RPMI7951 (cell line): ENCODE measurements at places on chromosomes 3 and 15.
A peak's percentile ranks its signal among the peaks of the same experiment; 100 is the strongest.

DNA sequence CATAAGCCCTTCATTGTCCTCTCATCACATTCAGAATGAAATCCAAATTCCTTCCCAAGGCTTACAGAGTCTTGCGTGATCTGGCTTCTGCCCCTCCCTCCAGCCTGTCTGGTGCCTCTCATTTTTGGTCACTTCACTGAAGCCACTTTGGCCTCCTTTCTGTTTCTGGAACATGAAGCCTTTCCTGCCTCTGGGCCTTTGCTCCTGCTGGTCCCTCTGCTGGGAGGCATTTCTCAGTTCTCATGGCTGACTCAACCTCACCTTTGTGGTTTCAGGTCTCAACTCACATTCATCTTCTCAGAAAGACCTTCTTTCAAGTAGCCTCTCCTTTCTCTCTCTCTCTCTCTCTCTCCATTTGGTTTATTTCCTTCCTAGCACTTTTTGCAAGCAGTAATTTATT, 43.9 kb upstream of the BHLHE40 start:
- DNase-seq = no peak

DNA sequence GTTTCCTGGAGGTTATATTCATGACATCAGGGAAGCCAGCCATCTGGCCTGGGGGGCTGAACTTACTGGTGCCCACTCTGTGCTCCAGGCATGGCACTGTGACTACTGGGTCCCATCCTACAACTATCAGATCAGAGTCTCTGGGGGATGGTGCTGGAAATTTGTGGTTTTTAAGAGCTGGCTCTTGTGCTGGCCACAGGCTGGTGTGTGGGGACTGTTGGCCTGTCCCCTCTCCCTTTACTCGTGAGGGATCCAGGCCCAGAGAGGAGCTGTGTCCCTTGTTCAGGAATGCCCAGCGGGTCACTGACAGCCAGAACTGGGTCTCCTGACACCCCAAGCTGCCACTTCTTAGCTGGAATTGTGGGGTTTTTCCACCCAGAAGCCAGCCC, 44.5 kb upstream of the SEC22A start:
- DNase-seq = no peak

DNA sequence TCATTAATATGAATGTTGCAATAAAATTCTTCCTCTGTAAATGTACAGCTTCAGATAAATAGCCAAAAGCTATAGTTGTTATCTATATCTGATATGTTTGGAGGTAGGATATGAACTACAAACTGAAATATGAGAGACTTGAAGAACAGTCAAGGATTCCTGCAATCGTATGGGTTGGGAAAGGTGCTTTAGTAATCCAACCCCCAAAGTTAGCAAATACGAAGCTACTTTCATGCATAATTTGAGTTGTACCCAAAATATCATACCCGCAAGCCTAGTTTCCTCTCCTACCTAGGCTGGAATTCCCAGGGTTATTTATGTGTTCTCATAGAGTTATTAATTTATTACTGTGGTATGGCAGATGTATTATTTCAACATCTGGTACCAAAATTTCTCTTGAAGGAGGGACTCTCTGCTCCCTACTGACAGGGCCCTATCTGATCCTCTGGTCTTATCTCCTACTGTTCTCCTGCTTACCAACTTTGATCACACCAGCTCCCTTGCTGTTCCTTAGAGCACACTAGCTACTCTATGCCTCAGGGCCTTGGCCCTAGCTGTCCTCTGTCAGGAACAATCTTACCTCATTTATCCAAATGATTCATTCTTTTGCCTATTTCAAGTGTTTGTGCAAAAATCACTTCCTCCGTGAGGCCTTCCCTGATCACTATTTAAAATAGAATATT, 140.4 kb upstream of the CCDC54 start:
- peak; percentile 25 for DNase-seq

GRCh38 chr3:108241721-108242120, 19.5 kb upstream of the IFT57 start:
- DNase-seq = no peak

- peak; percentile 3 for DNase-seq
These were observed 372.2 kb upstream of the MCTP2 start for GRCh38 chr15:93859176-93859575.

GRCh38 chr3:180683816-180684215, 4.5 kb upstream of the CCDC39 start:
- no peak for DNase-seq

DNA sequence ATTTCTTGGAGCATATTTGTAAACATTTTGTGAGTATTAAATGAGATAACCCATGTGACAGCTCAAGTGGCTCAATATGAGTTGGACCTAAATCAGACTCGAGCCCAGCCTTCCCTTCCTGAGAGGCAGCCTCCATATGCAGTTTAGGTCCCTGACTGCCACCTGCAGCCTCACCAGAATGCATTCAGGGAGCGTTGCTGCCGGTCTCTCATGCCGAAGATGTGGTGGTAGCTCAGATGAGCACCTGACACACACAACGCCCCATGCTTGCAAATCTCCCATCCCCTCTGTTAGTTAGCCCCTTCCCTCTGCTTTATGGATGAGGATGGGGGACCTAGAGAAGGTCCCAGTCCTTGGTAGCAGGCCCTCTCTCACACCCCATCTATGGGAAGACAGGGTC, 9.2 kb downstream of the ST6GAL1 start:
- DNase-seq = no peak
